Stimulated activated CD8-positive, alpha-beta memory T cell treated with anti-CD3 and anti-CD28 coated beads, Interleukin-4, amount 100 ng/mL, for 1 hour (primary cell): ENCODE measurements at places on chromosomes 16 and 17.

GRCh38 chr17:82957469-82957795 is 117.6 kb upstream of the ZNF750 start:
- DNase-seq, result no peak

- no peak for DNase-seq
Measured at GRCh38 chr17:82385559-82386254, 14.1 kb downstream of the UTS2R start.

DNA sequence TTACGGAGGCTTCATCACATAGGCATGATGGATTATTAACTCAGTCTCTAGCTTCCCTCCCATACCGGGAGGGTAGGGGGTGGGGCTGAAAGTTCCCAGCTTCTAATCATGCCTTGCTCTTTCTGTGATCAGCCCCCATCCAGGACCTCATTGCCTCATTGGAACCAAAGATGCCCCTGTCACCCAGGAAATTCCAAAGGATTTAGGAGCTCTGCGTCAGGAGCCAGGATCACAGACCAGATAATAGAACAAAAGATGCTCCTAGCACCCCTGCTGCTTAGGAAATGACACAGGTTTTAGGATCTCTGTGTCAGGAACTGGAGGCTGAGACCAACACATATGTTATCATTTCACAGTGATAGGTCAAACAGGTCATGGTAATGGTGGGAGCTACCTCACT is 9.7 kb downstream of the USB1 start:
- no peak for DNase-seq

DNA sequence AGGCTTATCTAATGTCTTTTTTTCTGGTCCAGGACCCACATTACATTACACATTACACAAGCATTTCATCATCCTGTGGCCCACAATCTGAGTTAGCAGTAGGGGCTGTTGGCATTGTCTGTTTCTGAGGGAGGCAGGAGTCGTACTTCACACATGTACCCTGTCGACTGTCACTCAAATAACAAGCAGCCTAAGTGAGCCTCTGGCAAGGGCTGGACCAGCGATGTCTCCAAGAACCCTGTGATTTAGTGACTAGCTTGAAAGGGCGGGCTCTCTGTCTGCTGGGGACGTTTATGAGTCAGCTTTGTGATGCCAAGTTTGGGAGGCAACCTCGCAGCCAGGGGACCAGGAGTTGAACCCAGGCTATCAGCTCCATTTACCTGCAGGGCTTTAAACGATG is 251.4 kb downstream of the HS3ST3B1 start:
- no peak for DNase-seq

DNA sequence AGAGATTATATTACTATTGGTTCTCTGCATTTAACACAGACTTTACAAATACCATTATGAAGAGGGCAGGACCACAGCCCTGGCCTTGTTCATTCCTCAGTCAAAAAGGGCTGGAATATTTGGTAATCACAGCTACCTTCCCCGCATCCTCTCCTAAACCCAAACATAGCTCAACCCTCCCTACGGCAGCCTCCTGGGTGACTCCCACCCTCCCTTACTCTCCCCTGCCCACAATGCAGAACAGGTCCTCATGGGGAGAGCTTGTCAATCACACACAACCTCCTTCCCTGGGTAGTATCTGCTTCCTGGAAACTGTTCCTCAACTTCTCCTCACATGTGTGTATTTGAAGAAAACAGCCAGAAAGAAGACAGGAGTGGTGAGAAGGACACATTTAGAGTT is 224.2 kb downstream of the C16orf78 start:
- no peak for DNase-seq

- no peak for DNase-seq
Measured at GRCh38 chr16:77869997-77870813, 81.8 kb downstream of the VAT1L start.

GRCh38 chr16:20740007-20740883 is 1.4 kb downstream of the THUMPD1 start:
- no peak for DNase-seq

- peak; percentile 55 for DNase-seq
Measured at GRCh38 chr16:8936421-8936820, 27.3 kb downstream of the USP7 start.

DNA sequence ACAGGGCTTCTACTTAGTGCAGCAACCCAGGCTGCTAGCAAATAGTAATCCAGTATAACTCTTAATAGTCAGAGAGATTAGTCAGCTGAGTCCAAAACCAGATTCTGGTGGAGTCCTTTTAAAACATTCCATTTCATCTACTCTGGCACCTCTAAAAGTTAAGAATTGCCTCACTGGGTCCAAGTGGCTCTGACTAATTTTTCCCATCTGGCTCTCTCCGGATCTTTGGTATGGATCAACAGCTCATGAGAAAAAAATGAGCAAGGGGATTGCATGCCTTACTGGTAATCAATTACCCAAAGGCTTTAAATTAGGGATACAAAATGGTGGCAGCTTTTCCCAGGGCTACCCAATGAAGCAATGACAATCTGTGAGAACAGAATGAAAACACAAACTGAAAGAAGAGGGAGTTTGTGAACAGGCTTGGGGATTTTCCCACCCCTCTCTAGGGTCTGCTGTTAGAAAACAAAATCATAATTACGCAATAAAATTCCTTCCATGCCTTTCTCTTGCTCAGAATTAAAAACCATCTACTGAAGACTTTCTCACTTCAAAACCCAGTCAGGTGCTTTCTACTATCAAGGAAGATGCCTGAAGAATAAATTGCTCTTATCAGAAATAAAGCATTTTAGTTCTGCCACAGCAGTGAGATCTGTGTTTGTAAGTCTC is 84.6 kb upstream of the PMFBP1 start:
- DNase-seq, result no peak

- DNase-seq, result peak; percentile 94
Measured at GRCh38 chr16:88700636-88701482, 5.3 kb downstream of the RNF166 start.

- peak; percentile 36 for DNase-seq
Measured at GRCh38 chr17:56592487-56593085, 913 bp upstream of the NOG start.

GRCh38 chr17:2983255-2983654 is 80.2 kb downstream of the OR1D5 start:
- DNase-seq, result no peak

GRCh38 chr16:84633622-84634021 is 14.7 kb upstream of the KLHL36 start:
- DNase-seq, result no peak

DNA sequence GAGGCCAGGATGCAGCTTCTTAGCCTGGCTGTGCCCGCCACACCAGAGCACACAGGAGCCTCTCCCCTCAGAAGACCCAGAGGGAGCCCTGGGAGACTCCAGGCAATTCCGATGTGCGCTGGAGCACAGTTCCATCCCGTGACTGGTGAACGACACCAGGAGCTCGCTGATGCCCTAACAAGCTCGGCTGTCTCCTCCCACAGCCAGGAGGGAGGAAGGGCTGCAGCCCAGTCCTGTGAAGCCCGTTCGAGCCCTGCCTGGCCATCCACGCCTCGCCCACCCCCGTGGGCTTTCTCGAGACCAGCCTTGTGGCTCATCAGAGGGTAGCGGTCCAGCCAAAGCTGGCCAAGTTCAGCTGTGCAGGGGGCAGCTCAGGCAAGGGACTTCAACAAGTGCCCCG is 21.8 kb upstream of the RASD1 start:
- no peak for DNase-seq

DNA sequence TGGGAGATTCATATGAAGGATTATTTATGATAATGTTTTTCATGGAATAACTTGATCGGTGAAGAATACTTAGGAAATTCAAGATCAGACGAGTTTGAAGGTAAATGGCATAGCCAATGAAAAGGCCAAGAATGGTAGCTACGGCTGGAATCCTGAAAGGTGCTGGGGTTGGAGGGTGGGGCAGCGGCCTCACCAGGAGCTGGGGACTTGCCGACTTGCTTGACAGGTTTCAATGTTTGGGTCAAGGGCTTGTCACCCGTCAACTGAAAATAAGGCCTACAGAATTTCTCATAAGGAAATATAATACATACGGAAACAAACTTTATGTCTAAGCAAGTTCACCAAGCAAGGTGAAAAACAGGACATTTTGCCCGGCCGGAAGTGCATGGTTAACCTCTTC is 9.9 kb downstream of the CRYM start:
- no peak for DNase-seq

DNA sequence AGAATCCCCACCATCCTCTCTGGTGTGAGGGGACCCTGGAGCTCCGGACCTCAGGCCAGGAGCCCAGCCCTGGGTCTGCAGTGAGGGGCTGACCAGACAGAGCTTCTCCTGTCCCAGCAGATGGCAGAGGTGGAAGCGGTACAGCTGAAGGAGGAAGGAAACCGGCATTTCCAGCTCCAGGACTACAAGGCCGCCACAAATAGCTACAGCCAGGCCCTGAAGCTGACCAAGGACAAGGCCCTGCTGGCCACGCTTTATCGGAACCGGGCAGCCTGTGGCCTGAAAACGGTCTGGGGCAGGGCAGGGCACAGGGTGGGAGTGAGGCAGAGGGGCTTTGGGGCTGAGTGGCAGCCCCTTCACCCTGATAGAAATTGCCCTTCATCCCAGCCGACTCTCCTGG is 527 bp downstream of the UNC45B start:
- DNase-seq, result no peak

- DNase-seq, result no peak
Measured at GRCh38 chr17:82931699-82932517, 92.1 kb upstream of the ZNF750 start.

- no peak for DNase-seq
Measured at GRCh38 chr16:63373744-63374143, 1337.5 kb upstream of the CDH8 start.

- DNase-seq, result no peak
Measured at GRCh38 chr17:8066841-8067775, 20.4 kb downstream of the ALOX12B start.

GRCh38 chr16:58409316-58409973 is 17.2 kb downstream of the GINS3 start:
- no peak for DNase-seq

- DNase-seq, result no peak
Measured at GRCh38 chr17:55324296-55324978, 59.7 kb downstream of the HLF start.

DNA sequence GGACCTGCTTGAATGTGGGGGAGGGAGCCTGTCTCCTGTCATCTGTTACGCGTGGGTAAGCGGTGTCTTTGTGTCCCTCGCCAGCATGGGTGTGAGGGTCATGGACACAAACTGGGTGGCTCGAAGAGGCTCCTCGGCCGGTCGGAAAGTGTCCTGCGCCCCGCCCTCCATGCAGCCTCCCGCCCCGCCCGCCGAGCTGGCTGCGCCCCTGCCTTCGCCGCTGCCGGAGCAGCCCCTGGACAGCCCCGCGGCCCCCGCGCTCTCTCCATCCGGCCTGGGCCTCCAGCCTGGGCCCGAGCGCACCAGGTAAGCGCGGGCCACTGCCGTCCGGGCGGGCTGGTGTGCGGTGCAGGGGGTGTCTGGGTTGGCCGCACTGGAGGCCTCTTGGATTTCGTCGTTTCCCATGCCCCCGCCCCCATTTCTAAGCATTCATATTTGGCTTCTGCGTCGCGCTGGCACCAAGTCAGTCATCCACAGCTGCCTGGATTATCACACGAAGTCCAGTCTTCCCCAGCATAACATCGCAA is 43.8 kb downstream of the ELAC2 start:
- DNase-seq, result no peak

- no peak for DNase-seq
Measured at GRCh38 chr16:87240211-87241136, 76.7 kb downstream of the C16orf95 start.

GRCh38 chr17:46739982-46740381 is 78.5 kb downstream of the WNT3 start:
- no peak for DNase-seq

DNA sequence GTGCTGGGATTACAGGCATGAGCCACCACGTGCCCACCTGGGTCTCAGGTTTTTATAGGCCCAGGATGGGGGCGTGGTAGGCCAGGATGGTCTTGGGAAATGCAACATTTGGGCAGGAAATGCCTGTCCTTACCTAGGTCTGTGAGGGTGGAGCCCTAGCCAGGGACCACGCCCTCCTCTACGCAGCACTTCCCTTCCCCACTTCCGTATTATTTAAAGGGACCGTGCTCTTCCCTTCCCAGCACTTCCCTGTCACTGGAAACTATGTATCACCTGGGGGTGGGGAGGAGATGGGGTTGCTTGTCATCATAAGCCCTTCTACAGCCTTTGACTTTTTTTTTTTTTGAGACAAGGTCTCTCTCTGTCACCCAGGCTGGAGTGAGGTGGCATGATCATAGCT is 238.9 kb upstream of the NLRP1 start:
- DNase-seq, result no peak

DNA sequence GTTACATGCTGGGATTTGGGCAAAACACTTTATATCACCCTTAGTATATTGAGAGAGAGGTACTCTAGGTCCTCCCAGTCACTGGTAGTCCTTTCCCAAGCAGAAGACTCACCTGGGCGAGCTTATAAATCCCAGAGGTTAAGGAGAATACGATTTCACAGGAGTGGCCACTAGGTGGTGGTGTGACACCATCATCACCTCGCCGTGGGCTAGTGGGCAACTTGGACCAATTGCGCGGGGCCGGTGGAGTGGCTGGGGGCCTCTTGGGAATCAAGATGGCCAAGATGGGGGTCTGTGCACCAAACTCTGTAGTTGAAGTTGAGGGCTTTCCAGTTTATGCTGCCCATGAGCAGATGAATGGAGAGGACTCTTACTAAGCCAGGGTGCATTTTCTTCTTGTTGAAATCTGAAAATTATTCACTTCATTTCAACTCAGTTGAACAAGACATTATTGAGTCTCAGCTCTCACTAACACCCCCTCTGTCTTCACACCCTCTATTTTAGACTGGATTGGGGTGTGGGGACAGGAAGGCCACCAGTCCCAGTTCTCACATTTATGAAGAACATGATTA is 38.2 kb upstream of the PIRT start:
- DNase-seq, result no peak

GRCh38 chr16:18797746-18798145 is 3.6 kb downstream of the ARL6IP1 start:
- no peak for DNase-seq

- no peak for DNase-seq
Measured at GRCh38 chr17:80995131-80995530, 3.5 kb downstream of the CHMP6 start.

GRCh38 chr16:89545044-89545830 is 15.2 kb upstream of the RPL13 start:
- no peak for DNase-seq
